ENCODE measurements at places on chromosomes 5 and 9.

DNA sequence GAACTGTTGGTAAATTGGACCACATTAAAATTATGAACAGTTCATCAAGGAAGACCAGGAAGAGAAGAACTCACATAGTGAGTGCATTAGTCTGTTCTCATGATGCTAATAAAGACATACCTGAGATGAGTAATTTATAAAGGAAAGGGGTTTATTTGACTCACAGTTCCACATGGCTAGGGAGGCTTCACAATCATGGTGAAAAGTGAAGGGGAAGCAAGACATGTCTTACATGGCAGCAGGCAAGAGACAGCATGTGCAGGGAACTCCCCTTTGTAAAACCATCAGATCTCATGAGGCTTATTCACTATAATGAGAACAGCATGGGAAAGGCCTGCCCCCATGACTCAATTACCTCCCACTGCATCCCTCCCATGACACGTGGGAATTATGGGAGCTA lies 135.9 kb upstream of the MAN2A1 start:
- no peak for DNase-seq

DNA sequence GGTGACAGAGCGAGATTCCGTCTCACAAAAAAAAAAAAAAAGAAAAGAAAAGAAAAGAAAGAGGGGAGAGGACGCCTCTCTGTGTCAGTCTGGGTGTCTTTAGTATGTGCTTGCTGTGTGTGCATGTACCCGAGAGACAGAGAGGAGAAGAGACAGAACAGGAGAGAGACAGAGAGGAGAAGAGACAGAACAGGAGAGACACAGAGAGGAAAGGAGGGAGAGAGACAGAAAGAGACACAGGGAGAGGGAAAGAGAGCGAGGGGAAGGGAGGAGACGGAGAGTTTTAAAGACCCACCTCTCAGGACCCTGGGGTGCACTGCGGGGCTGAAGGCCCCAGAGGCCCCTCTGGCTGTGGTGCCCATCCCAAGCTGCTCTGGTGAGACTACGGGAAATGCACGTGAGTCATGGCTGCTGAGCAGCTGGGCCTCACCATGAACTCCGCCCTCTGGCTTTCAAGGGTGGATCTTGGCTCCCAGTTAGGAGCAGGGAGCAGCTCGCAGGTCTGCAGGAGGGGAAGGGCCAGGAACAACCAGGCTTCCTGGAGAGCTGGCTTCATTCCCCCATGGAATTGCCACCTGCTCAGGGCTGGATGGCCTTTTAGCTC lies 7.9 kb downstream of the SLC6A3 start:
- DNase-seq: no peak

DNA sequence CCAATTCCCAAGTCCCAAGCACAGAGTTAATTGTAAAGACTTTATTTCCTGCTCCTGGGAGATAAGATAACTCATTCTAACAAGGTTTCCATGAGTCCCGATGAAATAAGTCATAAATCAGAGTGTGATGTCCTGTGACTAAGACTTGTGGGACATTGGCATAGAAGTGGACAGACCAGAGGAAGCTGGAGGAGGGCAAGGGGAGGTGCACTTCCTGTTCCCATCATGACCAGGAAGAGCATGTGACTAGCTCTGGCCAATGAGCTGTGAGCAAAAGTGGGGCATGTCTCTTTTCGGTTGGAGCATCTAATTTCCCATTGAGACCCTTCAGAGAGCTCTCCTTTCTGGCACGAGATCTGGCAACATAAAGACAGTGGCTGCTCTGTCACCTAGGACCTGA lies 100.4 kb downstream of the ZNF354C start:
- no peak for DNase-seq

DNA sequence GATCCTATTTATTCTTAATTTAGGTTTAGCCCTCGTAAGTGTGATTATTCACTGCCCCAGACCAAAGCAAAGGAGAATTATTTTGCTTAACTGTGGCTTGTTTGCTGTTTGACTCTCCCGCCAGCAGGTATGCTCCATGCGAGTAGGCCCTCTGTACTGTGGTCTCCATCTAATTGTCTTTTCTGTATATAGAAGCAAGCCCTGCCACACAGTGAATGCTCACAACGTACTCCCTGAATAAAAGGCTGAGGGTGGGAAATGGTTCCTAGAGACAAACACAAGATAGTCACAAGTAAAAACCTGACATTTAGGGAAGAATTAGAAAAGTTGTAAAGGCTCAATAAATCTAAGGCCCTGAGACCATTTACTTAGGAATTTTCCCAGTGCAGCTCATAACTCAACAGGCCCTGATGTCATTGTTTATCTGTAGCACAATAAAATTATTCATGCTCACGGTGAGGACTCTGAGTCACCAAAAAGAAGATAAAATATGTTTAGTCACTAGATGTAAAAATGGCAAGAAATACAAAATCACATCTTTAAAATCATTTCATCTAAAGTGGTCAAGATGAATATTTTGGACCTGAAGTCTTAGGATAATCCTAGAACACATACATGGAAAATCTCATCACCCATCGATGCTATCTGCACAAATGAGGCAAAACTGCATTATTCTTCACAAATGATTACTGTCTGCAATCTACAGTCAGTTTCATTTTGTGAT lies 473.2 kb downstream of the ENC1 start:
- DNase-seq: no peak

GRCh38 chr5:123035360-123035917 lies 1.1 kb downstream of the PPIC start:
- peak; percentile 43 for DNase-seq

DNA sequence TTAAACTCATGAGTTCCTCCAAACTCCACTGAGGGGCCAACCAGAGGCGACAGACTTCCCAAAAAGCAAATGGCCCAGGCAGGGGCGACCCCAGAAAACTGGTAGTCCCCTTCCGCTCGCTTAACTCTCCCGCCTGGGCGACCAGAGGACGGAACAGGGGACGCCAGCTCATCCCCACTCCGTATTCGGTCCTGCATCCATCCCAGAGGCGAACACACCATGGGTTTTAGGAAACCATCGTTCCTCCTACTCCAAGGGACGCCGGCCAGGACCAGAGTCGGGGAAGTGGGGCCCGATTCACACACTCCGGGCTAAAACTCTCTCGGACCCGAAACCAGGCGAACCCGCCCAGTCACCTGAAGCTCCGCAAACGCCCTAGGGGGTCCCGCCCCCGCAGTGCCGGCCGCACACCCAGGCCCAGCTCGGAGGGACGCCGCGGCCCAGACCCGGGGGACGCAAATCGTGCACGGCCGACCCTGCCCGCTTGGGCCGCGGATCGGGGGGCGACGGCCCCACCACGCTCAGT lies 478 bp downstream of the TEX10 start:
- DNase-seq: peak; percentile 51

Data from activated CD8-positive, alpha-beta T cell treated with anti-CD3 and anti-CD28 coated beads for 36 hours (primary cell).